ENCODE measurements at places on chromosomes 4 and X.

DNA sequence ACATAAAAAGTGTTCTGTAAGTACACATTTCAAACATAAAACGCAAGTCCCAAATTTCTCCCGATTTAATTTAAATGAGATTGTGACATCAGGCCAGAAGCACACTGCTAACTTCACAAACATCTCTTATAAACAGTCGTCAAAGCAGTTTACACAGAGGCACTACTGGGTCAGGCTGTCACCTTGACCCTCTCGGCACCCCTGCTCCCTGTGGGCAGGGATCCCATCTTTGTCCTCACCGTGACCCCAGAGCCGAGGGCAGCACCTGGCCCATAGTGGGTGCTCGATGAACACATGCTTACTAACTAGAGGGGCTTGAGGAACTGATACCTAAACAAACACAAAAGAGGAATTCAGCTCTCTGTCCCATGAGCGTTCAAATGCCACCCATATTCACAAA, 22.2 kb downstream of the QDPR start:
- no peak for DNase-seq

DNA sequence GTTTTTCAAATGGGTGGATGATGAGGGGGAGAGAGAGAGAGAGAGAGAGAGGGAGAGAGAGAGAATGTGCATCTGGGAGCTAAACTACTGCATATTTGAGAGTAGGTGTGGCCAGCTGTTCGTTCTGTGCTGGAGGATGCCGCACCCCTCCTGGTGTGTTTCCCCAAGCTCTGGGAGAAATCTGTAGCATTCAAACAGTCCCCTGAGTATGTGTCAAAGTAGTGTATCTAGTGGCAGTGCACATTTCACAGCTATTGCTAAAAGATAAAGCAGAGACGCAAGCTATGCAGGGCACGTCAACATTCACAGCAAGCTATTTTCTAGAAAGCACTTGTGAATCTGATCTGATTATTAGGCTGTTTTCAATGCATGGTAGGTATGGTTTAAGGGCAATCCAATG, 83.5 kb upstream of the LIMCH1 start:
- DNase-seq, result no peak

- DNase-seq, result no peak
Observed at GRCh38 chrX:110966091-110966454, 129.9 kb upstream of the PAK3 start.

GRCh38 chrX:154399527-154400368, 1.6 kb downstream of the RPL10 start:
- DNase-seq, result no peak

- no peak for DNase-seq
Observed at GRCh38 chrX:41353985-41354384, 20.0 kb downstream of the DDX3X start.

GRCh38 chrX:3143043-3143799, 102.0 kb downstream of the ARSF start:
- no peak for DNase-seq

DNA sequence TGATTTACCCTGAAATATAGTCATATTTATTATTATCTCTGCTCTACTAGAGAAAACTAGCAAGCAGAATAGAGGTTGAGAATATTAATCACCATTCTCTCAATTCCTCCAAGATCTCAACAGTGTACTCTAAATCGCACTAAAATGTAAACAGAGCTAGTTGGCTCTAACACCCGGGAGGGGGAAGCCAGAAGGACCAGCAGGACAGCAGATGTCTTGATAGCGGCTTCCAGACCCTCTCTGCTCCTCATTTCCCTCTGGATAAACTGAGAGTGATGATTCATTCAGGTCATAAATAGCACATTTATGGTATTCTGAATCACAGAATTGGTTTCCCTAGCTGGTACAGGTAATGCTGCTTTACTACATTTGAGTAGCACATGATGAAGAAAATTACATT, 82.5 kb downstream of the TBC1D9 start:
- no peak for DNase-seq

GRCh38 chr4:37590016-37590415, 96.2 kb downstream of the RELL1 start:
- DNase-seq, result no peak

GRCh38 chrX:10327651-10328050, 170.9 kb downstream of the CLCN4 start:
- no peak for DNase-seq

- DNase-seq, result no peak
Observed at GRCh38 chrX:25527156-25527555, 511.4 kb upstream of the ARX start.
